Inflammatory macrophage (primary cell): ENCODE measurements at places on chromosomes 5 and 9.

DNA sequence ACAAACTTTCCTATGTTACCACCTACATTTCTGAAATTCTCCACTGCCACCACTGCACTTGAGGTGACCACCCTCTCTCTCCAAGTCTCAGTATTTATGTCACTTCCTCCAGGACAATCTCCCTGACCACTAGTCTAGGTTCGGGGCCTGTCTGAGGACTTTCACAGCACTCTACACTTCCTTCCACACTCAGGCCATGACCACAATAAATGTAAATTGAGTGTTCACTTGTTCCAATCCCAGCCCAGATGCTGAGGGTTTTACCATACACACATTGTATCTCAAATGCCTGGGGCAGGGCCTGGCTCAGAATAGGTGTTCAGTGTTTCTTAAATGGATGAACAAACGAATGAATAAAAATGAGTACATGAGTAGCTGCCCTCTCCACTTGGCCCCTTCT is 26.9 kb upstream of the CCNG1 start:
- no peak for DNase-seq

DNA sequence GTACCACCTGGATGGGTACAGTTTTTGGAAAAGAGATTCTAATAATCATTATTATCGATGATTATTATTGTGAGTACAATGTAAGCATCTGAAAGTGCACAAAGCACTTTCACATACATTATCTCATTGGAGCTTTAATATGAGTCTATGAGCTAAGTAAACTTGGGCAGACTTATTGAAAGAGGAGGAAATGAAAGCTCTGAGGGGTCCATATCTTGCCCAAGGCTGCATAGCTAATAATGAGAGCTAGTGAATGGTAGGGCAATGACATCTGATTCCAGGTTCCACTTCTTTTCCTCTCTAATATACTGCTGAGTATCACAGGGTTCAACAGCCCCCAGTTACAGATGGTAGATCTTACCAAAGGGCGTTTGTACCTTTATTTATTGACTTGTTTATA is 26.1 kb downstream of the TIMD4 start:
- DNase-seq, result no peak

DNA sequence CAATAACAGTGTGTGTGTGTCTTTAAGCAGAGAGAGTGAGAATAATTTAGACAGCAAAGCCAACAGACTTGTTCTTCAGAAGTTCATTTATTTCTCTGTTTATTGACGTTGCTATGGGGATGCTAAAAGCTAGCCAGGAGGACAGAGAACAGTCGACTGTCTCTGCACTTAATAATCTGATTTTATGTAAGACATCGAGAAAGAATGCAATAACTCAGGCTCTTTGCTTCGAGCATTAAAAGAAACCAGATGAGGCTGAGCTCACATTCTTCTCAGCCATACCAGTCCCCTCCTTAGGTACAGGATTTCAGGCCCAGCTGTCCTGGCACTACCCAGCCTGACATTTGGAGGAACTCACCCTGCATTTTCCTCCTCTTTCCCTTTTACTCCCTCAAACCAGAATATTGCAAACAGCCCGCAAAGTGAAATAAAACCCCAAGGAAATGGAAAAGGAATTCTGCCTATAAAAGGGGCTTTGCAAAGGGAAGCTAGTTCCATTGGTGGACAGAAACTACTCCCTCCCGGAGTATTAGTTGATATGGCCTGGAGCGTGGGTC is 44.5 kb upstream of the DPYSL3 start:
- no peak for DNase-seq

- DNase-seq, result no peak
Observed at GRCh38 chr9:122183501-122183900, 23.8 kb downstream of the MORN5 start.

- DNase-seq, result no peak
Observed at GRCh38 chr5:80964919-80965318, 4.8 kb downstream of the RASGRF2 start.

- DNase-seq, result no peak
Observed at GRCh38 chr5:115348175-115348574, 51.7 kb upstream of the CCDC112 start.

DNA sequence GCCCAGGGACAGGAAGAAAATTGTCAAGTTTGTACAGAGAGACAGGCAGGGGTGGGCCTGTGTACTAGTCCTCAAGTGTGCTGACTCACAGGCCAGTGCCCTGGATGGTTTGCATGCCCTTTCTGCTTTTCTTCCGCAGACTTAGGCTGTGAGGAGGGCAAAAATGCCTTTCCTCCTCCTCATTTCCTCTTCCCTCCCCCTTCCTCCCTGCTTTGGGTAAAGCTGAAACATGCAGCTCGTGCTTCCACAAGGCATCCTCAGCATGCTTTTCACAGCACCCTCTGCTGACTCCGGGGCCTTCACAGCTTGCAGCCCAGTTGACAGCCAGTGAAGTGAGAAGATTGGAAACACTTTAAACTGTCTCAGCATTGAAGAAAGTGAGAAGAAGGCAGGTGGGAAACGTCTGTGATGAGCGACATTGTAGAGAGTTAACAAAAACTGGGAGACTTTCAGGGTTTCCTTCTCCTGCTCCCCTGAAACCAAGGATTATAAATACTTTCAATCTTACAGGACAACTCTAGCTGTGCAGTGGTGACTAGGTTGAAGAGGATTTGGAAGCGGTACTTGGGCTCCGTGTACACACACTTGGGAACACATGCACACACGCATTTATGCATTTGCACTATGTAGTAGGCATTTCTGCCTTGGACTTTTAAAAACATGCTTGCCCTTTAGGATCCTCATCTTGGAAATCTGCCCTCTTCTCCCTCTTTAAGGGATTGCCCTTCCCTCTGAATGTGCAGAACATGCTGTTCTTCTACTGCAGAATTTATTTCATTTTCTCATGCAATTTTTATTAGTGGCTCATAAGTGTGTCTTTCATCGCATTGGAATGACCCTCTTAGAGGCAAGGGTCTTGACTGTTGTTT is 138.8 kb downstream of the GRIA1 start:
- no peak for DNase-seq

GRCh38 chr5:122394284-122394930 is 82.4 kb downstream of the SNCAIP start:
- no peak for DNase-seq

DNA sequence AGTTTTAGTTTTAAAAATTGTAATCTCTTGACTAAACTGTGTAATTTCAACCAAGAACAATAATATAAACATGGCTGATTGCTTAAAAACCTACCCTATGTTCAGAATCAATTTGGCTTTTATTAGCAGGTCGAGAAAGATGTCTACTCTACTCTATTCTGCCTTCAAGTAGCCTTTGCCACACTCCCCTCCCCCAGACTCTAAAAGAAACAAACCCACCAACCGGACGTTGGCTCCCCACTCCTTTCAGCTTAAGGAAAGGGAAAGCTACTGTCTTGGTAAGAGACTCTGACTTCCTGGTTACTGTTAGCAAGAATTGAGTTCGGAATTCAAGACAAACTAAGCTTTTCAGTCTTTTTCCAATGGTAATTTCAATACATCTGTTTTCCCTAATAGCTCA is 46.7 kb downstream of the TNFAIP8 start:
- DNase-seq, result no peak

DNA sequence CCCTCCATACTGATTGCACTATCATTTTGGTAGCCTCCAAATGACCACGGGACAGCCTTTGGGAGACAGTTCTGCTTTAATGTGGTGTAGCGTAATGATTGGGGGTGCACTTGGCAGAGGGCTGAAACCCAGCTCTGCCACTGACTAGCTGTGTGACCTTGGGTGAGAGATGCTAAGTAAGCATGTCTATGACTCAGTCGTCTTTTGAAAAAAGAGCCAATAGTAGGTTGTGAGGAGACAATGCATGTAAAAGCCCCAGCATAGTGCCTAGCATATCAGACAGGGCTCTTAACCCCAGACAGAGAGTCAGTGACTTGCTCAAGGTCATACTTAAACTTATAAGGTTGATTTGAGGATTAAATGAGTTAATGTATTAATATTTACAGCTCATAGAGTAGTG is 18.0 kb upstream of the CXCL14 start:
- DNase-seq, result no peak

DNA sequence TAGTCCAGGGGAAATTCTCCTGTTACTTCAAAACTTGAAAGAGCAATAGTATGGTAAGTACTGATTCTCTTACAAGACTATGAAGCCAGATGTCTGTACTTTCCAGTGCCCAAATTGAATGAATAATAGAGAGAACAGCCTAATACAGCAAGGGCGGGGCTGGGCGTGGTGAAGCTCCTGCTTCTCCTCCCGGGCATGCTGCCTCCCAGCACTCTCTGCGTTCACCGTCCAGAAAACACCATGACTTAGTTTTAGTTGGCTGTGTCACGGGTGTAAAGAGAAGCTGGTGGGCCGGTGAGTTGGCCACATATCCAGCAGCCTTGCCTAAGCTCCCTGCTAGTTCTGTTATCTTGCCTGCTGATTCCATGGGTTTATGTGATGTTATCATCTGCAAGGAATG is 40.7 kb upstream of the ADAMTS2 start:
- DNase-seq, result no peak

DNA sequence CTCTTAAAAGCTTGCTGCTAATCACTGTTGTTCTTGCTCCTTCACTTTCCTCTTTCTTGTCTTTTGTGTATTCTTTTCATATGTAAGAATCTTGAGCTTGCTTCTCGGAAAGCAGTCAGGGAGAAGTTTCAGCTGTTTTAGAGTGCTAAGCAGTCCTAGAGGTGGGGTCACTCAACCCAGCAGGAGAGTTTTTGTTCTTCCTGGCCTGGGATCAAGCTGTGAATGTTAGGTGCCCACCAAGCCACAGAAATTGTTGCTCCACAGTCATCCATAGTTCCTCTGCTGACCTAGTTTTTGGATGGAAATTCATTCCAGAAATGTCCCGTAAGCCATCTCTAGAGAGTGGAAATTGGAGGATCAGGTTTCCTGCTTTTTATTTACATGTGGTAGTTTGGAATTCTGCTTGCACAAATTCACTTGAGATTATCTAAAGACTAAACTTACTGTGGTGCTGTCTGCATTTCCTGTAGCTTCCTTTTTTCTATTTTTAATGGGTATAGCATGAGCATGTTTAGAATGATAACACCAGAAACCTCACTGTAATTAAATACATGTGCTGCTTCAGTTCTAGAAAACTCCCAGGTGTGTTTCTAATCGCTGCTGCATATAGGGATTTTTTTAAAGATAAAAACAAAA is 108.7 kb downstream of the MAST4 start:
- no peak for DNase-seq

GRCh38 chr5:68968429-68968828 is 125.4 kb upstream of the SLC30A5 start:
- DNase-seq, result peak; percentile 37

GRCh38 chr5:117235786-117236185 is 661.2 kb upstream of the SEMA6A start:
- no peak for DNase-seq

GRCh38 chr5:106963630-106964029 is 707.1 kb downstream of the EFNA5 start:
- DNase-seq, result no peak

DNA sequence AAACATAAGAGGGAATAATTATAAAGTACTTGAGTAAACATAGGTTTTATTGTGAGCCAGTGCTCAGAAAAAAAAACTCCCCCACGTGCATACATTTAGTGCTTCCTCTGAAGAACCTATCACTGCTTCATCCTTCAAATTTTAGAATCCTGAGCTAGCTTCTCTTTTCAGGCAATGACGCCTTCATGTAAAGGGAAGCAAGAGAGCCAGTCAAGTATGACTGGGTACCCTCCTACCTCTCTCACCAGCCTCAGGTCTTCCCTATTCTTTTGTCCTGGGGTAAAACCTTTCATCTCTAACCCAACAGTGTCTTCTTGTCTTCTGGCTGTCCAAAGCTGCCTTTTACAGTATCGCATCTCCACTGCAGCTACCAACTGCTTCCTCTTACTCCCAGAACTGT is 32.0 kb downstream of the PLPP1 start:
- no peak for DNase-seq

- no peak for DNase-seq
Observed at GRCh38 chr5:111415053-111415452, 97.3 kb downstream of the STARD4 start.

DNA sequence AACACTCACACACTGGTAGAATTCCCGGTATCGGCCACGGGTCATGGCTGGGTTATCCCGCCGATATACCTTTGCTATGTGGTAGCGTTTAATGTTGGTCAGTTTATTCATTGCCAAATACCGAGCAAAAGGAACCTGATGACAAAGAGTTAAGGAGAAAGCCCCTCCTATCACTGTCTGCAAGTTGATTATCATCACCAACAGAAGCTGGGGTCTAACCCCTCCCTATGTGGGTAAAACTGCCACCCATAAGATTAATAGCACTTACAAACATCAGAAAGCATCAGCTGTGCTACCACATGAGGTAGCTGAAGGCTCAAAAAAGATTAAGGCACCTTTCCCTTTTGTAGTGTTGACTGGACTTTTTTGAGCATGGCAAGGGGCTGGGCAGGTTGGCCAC is 5.6 kb upstream of the DND1 start:
- no peak for DNase-seq
